ENCODE measurements at places on chromosomes 16 and 17.

DNA sequence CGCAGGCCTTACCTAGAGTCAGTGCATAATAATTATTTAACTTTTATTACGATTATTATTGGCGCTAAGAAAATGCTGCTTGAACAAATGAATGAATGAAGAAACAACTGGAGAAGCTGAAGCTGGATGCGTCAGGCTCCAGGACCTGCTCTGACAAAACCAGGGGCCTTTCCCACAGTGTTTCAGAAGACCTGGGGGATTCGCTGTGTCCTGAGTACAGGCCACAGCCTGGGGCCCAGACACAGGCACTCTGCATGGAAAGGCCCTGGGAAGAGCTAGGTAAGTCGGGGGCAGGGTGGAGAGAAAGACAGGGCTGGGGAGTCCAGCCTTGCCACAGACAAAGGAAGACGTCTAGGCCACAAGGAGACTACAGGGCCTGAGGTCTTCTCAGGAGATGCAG lies 226.1 kb downstream of the ZNF423 start:
- no peak for DNase-seq

DNA sequence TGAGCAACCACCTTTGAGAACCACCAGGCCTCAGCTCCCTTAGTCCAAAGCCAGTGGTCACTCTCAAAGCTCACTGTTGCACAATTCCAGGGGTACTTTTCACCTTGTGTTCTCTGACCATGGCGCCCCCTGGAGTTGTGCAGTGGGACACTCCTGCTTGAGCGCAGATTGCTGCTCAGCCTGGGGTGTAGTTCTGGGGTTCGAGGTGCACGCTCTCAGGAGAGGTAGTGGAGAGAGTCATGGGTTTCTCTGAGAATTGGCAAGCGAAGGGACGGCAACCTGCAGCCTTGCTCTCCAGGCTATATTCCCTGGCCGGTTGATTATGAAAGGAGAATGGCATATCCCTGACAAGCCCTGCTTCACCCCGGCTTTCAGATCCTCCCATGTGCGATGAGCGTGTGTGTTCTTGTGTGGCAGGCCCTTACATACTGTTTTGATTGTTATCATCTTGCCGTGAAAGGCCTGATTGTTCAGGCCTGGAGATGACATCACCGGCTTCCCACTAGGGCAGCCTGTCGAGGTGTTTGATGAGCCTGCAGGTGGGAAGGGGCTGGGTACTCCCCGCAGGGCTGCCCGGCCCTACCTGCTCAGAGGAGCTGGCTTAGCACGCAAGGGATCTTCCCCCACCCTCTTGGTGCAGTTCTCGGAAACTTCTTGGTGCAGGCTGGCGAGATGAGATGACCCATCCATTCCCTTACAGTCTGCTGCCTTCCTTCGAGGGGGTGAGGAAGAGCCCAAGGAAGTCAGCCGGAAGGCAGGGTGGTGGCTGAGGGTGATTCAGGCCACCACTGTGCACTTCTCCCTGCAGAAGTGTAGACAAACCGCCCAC lies 431.2 kb downstream of the SLC39A11 start:
- DNase-seq = no peak

GRCh38 chr16:57601801-57602478 lies 26.5 kb upstream of the ADGRG1 start:
- DNase-seq = no peak

DNA sequence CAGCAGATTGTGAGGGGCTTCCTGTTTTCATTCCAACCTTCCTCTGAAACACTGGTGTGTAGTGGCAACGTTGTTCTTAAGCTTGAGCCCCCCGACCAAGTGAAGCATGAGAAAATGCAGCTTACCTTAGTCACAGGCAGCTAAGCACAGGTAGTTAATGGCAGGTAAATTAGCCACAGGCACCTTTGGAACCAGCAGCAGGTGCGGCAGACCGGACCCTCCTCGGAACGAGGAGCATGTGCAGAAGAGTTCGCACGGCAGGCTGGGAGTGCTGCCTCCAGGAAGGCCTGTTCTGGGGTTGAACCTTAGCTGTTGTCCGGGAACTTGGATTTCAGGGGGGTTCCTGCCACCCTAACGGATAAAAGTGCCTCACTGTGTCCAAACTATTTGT lies 7.2 kb upstream of the IRF8 start:
- DNase-seq = no peak

- DNase-seq = no peak
These were observed 4.5 kb downstream of the C17orf50 start for GRCh38 chr17:35765086-35765710.

GRCh38 chr17:67152824-67153223 lies 92.2 kb downstream of the HELZ start:
- DNase-seq = no peak

Data from A673 (cell line).